NCI-H1105 treated with DMSO at 0.1 percent for 48 hours (cell line): ENCODE measurements at places on chromosomes 4 and X.
A peak's percentile ranks its signal among the peaks of the same experiment; 100 is the strongest.

DNA sequence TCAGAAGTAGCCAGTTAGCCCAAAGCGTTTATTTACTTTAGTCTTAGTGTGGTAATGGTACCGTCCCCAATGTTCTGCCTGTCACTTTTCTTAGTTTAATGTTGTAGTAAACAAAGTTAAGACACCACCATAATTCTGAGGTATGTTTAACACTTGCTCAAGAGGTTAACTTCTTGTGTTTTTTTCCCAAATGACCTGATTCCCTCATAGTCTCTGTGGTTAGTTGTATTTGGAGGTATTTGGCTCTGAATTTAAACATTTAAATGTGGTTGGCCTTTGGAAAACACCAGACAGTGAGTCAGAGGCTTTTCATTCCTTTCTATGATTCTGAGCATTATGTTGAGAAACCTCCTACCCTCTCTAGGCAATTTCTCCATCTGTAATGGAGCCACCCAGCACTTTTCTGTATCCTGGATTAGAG lies 47.9 kb downstream of the CXCL1 start:
- no peak for DNase-seq

DNA sequence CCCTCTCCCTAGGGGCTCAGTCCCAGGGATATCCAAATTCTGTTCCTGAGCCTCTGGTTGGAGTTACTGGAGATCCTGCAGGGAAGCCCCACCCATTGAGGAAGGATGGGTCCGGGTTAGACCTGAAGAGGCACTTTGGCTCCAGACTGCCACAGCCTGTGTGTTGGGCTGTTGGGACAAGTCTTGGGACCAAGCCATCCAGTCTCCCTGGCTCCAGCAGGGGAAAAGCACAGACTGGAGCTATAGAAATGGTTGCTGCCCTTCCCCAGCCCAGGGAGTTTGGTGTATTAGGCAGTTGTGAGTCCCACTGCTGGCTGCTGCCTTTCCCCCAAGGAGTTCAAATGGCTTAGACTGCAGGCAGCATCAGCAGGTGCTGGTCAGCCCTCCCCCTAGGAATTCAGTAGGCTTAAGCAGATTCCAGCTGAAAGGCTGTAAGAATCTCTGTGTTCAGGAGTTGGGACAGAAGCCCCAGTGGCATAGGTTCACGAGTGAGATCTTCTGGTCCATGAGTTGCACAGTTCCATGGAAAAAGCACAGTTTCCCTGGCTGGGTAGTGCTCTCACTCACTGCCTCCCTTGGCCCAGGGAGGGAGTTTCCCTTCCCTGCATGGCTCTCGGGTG lies 344.0 kb upstream of the EPHA5 start:
- DNase-seq = no peak

GRCh38 chrX:76996641-76997040 lies 450.5 kb upstream of the FGF16 start:
- no peak for DNase-seq

- no peak for DNase-seq
Observed at GRCh38 chr4:156560701-156561100, 410.9 kb downstream of the PDGFC start.

DNA sequence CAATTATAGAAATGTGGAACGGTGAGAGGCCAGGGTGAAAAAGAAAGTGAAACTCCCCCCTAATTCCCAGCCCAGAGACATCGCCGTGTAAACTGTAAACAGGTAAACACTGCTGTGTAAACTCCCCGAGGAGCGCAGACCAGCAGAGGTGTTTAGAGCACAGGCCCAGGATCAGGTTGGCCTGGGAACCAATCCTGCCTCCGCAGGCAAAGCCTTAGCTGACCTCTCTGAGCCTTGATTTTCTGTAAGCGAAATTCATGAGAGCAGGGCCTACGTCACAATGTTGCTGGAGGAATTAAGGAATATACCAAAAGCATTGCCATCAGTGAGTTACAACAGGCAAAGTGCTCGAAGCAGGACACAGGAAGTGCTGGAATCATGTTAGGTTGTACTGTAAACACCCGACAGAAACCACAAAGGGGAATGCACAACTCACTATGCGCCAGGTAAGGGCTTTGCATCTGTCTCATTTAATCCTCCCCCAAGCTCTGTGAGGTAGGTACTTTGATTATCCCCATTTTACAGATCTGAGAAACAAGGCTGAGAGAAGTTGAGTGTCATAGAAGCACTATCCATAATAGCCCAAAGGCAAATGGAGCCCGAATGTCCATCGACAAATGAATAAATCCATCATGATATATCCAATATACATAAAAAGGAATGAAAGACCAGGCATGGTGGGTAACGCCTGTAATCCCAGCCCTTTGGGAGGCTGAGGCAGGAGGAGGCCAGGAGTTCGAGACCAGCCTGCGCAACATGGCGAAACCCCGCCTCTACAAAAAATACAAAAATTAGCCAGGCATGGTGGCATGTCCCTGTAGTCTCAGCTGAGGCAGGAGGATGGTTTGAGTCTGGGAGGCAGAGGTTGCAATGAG lies 30.7 kb upstream of the KIAA0232 start:
- no peak for DNase-seq

DNA sequence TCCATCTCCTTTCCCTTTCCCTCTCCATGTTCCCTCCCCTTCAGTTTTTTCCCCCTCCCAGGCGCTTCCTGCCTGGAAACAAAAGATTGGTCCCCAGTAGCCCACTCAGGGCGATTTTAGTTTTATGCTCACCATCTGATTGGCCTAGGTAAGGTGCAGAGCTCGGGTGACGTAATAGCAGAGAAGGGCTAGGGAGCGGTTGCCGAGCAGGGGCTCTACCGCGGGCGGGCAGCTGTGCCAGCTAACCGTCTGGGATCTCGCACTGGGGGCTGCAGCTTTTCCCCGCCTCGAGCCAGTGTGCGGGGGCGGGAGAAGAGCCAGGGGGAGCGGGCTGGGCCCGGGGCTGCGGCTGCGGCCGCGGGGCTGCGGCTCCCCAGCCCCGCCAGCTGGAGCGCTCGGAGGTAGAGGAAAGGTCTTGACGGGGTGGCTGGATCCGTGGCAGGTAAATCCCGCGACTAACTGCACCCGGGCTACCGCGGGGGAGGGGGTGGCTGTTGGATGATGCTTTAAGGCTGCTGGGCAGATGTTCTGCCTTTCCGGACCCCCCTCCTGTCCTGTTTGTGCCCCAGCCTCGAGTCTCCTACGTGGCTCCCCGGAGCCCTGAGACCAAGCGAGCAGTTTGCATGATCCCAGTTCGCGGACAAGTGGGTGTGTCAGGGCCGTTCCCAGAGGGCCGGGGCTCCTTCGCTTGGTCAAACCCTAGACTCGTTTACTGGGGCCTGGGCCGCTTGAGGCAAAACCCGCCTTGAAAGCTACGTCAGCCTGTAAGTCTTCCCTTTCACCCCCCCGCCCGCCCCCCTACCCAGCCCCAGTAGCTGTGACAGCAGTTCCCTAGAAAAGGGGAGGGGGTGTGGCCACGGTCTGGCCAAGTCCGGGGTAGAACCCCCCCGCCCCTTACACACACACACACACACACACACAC lies at the start of gene PAK3:
Gene PAK3, plus strand, starts transcription at position 218 of the 922 bp plus-strand sequence. CDS start 26,913 bp downstream, outside the sequence.
- DNase-seq = peak; percentile 77

- no peak for DNase-seq
Observed at GRCh38 chr4:57059890-57060716, 50.1 kb downstream of the IGFBP7 start.

- DNase-seq = no peak
Observed at GRCh38 chr4:66694739-66695138, 850.6 kb downstream of the CENPC start.

GRCh38 chr4:153099391-153100140 lies 104.7 kb upstream of the TRIM2 start:
- DNase-seq = no peak

DNA sequence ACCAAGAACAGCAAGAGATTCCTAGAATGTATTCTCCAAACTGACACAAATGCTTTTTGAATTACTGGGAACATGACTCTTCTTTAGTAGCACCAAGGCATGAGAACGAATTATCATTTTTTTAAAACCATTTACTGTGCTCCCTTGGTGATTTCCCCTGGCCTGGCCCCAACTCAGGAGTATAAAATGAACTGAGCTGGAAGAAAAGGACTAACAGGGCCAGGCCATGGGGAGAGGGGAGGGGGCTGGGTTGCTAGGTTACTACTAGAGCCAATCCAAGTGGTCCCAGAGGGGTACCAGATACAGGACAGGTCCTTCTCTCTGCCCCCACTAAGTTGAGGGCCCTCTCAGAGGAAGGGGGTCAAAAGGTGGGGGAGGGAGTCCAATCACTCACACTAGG lies 23.1 kb downstream of the SASH3 start:
- DNase-seq = no peak

GRCh38 chr4:119136546-119136945 lies 914 bp downstream of the MYOZ2 start:
- no peak for DNase-seq

GRCh38 chr4:55754754-55755350 lies 64.7 kb upstream of the EXOC1L start:
- no peak for DNase-seq

GRCh38 chr4:105458001-105458400 lies 15.9 kb downstream of the PPA2 start:
- no peak for DNase-seq

DNA sequence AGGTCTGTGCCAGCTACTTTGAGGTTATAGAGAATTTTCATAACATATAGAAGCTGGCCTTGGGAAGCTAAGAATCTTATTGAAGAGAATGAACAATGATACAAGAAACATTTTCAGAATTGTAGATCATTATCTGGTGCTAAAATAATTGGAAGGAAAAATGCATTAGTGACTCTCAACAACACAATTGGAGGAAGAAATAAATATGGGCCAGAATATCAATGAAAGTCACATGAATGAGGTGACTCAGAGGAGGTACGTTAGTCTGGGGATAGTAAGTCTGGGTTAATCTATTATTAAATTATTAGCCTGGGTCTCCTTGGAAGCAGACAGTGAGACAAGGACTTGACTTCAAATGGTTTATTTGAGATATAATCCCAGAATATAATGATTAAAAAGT lies 529.3 kb upstream of the SLIT2 start:
- DNase-seq = no peak

DNA sequence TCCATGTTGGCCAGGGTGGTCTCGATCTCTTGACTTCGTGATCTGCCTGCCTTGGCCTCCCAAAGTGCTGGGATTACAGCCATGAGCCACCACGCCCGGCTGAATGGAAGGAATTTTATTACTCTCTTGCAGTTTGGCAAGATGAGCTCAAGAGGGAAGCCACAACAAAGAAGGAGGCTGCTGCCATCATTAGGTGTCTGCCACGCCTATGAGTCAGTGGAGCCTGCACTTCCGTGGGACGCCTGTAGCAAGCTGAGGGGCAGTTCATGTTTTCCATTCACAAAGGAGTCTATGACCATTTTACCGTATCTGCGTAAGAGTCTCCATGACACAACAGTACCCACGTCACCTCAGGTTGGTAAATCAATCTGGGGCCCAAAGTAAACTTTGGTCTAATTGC lies 51.2 kb upstream of the CHRNA9 start:
- no peak for DNase-seq

- no peak for DNase-seq
Observed at GRCh38 chr4:17097362-17097761, 198.9 kb upstream of the LDB2 start.

DNA sequence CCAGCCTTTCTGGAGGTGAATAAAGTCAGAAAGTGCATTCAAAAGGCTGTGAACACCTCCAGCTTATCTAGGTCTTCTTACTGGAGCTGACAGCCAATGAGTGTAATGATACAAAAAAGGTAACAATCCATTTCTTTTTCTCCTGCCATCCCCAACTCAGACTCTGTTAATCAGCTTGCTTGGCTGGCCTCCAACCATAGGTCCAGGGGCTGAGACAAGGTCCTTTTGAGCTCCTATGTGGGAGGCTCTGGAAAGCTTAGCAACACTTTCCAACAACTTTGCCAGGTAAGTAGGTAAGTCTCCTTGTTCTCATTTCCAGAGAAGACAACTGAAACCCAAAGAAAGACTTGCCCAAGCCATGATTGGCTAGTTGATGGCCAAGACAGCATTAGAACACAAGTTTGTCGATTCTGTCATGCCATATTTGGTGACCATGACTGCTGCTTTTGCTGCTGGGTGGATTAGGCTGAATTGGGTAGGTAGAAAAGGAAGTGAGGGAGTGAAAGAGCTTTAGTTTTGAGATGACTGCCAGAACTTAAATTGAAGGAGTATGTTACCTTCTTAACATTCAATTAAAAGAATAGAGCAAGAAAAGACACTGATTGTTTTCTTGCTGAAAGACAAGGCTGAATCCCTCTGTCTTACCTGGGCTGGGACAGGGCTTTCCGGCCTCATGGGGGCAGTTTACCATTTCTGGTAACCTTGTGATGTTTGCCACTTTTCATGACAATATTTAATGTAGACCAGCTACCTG lies 22.8 kb downstream of the VSIG4 start:
- no peak for DNase-seq

GRCh38 chrX:78673246-78673645 lies 14.1 kb upstream of the RTL3 start:
- no peak for DNase-seq

DNA sequence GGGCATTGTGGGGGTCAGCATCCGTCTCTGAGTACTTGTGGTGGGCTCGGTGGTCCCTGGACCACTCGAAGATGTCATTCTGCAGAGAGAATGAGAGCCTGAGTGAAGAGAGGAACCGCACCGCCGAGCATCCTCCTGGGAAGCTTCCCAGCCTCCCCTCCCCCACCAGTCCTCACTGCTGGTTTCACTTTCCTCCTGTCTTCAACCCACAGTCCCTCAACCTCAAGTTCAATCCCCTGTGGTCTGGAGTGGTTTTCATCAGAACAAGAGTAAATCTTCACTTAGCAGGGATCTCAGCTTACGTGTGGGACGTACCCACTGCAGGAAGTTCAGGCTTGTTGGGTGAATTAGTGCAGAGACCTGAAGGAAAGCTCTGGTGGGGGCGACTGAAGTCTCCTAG lies 117.8 kb downstream of the SCD5 start:
- no peak for DNase-seq

DNA sequence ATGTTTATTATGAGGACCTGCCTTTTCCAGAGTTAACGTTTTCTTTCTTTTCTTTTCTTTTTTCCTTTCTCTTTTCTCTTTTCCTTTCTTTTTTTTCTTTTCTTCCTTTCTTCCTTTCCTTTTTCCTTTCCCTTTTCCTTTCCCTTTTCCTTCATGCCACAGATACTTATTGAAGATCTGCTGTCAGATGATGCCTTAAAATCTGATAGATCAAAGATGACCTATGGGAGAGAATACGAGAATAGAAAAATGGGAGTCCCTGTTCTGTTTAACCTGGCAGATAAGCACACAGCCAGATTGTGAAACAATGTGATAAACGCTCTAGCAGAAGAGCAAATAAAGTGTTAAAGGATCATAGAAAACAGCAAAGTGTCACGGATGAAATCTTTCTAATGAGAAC lies 38.9 kb downstream of the AFF1 start:
- no peak for DNase-seq

- no peak for DNase-seq
Observed at GRCh38 chr4:37978248-37978924, 18.2 kb downstream of the PTTG2 start.

DNA sequence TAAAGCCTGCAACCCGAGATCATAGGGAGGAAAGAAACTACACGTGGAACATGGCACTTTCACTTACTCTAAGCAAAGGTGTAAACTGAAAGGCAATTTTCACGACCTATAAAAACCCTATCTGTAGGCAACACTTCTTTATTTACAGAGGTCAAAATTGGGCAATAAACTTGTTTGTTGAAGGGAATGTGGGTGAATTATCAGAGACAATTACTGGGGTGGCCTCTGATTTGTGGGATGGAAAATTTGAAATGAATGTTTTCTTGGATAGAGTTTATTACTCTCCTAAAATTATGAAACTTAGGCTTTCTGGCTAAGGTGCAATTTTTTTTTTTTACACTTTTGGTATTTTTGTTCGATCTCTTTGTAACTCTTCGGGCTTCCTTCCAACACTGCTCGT lies 734.1 kb upstream of the TENM3 start:
- DNase-seq = no peak

GRCh38 chrX:131778269-131779218 lies 234.7 kb downstream of the OR13H1 start:
- no peak for DNase-seq
